ENCODE measurements at places on chromosomes 6 and 20. TPM values are rescaled to one million over a fixed set of nuclear protein-coding genes. Genes with fewer than 3 reads are reported as not detected.

UBE2C gene
- not detected for total RNA-seq

BMP2 gene
- total RNA-seq, result 17.0 TPM

HLA-DQB1 gene
- total RNA-seq, result 2.5 TPM

IL17A gene
- not detected for total RNA-seq

SAMD3 gene
- 2.1 TPM for total RNA-seq

- DNase-seq, result no peak
These were observed 279.8 kb downstream of the EPHA7 start for GRCh38 chr6:93139408-93140081.

DNA sequence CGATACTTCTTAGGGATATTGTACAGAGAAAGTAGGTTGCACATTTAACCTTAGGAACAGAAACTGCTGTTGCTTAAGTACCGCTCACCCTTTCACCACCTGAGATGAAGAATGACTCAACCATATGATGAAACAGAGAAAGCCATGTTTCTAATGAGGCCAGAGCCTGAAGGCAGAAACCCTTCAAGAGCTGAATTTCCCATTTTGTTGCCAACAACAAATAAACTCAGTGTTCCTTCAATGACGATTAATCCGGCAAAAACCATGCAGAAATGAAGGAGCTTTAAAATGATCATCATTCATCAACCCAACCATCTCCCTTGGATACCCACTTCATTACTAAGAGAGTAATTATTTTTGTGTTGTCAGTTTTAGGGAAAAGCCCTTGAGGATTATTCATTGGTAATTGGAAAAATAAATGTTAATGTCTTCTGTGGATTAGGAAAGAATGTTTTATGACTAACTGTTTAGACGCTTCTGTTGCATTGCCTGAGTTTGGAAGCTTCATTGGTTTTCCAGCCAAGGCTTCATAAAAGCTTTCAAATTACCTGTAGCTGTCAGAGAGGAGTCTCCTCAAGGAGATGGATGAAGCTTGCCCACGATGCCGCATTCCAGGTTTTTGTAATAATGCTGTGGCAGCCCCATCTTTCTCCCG lies 112.1 kb upstream of the IYD start:
- DNase-seq, result no peak

GRCh38 chr20:63125838-63126601 lies 89.9 kb downstream of the YTHDF1 start:
- no peak for DNase-seq

DNA sequence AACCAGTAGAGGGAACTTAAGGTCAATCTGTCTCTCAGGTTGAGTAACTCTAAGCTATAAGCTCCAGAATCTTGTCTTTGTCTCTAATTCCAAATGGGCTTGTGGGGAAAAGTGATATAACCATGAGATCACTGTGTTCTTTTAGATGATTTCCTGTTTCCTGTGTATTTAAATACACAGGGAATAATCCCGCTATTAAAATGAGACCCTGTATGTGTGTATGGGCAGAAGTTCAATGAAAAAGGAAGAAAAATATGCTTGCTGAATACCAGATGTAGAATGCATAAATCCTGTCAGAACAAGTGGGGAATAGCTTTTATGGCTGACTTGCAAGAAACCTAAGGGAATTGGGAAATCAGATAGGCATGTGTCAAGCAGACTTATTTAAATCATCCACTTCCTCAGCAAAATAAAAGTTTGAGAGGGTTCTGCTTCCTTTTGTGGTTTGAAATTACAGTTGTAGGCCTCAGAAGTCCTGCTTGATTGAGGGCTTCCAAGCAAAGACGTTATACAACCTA lies 164.7 kb upstream of the PDE7B start:
- DNase-seq, result no peak

DNA sequence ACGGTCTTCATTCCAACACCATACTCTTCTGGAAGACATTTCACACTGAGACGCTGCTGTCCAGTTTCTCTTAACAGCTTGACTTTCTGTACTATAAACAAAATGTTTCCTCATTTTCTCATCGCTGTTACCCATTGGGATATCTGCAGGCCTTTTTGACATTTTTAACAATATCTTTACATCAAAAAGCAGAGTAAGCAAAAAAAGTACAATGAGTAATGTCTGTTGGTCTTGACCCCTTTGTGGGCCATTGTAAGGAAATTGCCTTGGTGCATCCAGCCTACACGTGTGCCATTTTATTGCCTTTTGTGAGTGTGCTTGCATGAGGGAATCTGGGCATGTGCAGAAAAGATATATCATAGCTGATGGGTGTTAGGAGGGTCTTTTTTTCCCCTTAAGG lies 129.1 kb upstream of the MANEA start:
- no peak for DNase-seq

DNA sequence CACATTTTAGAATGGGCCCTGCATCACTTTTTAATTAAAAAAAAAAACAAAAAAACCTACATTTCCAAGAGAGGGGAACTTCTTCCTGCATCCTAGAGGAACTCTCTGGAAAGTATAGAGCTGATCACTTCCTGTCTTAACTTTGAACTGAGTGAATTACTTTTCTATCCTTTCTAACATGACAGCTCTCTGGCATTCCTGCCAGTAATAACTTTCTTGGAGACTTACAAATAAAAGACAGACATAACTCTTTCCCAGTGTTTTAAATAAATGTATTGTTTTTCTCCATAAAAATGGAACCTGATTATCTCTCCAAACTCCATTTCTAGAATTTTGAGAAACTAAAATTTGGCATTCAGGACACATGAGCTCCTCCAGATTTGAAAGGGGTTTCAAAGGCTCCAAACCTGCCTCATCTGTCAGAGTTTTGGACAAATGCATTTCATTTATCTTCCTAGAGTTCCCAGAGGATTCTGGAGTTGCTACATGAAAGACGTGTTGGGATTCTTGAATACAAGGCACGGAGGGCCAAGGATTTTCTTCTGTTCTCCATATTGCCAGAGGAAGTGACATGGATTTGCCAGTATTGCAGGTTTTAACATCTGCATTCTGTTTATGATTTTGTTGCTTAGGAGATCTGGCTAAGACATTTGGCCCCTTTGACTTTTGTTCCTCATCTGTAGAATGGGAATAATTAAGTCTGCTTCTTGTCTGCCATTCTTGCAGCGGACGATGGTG lies 2.0 kb upstream of the SMOC2 start:
- no peak for DNase-seq

- no peak for DNase-seq
These were observed 91.0 kb upstream of the SLC24A3 start for GRCh38 chr20:19121463-19121862.

DNA sequence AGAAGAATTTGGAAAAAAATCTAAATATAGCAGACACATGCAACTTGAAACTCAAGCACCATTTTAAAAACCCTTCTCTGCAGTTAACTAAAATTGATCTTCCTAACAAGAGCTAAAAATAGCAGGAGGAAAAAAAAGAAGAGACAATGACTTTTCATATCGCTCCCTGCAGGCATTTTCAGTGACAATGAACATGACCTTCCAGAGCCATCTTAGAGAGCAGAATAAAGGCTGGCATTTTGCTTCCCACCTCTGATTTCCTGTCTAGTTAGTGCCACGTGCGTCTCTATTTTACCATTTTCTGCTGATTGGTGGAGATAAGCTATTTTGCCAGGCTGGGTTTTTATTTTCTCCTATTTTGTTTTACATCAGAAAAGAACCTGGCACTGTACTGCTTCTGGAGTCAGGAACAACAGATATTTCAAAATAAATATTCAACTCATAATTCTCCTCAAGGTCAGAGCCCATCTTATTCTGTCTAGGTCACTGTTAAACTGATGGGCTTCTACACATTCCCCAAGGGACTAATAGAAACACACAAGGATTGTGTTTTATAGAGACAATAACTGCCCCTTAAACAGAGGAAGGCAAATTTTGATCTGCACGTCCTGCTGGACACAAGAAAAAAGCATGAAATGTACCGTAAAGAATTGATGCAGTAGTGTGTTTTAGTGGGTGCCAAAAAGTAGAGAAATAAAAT lies 70.2 kb upstream of the ENPP5 start:
- DNase-seq, result no peak

GRCh38 chr20:48556956-48557355 lies 270.8 kb downstream of the PREX1 start:
- DNase-seq, result no peak

GRCh38 chr6:53679446-53679933 lies 13.9 kb upstream of the KLHL31 start:
- no peak for DNase-seq

DNA sequence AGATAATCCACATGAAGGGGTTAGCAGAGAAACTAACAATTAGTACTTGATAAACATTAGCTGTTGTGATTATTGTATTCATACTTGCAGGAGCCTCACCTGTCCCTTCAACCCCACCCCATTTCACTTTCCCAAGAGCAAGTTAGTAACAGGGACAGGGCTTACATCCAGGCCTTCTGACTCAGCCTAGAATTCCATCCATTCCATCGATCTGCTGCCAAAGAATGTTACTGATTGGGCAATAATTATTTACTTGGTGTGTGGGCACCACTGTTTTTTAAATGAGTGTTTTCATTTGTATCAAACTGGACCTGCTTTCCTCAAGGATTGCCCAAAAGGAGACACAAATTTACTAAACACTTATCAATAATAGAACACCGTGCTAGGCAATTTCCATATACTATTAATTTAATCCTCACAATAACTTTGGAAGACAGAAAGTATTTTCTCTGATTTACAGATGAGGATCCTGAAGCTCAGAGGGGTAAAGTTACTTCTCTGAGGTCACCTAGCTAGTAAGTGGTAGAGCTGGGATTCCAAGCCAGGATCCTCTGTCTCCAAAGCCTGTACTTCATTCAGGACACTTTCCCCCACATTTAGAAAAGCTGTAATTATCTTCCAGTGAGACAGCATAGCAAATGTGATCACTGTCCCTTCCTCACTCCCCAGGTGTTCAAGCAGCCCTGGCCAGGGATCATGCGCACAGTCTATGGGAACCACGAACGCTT lies 32.8 kb downstream of the GSS start:
- DNase-seq, result no peak

- DNase-seq, result no peak
These were observed 1.0 kb downstream of the BFSP1 start for GRCh38 chr20:17530153-17530552.

Measured in omental fat pad (tissue), 4 donors.